GM10248 (cell line): ENCODE measurements at places on chromosomes 16 and 17.

GRCh38 chr16:27475561-27475960, 73.6 kb downstream of the IL21R start:
- DNase-seq, result no peak

DNA sequence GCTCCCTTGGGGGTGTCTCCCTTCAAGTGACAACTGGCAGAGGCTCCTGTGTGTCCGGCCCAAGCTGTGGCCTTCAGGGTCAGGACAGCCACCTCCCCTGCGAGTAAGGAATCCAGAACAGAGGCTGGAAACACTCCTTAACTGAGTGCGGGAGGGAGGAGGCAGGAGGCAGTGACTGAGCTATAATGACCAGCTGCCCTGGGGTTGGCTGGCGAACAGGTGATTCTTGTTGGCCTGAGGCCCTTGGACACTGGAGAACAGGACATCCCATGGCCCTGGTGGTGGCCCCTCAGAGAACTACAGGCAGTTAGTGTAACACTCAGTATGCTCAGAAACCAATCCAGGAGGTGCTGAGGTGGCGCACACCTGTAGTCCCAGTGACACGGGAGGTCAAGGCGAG, 9.4 kb upstream of the SNAI3 start:
- no peak for DNase-seq

DNA sequence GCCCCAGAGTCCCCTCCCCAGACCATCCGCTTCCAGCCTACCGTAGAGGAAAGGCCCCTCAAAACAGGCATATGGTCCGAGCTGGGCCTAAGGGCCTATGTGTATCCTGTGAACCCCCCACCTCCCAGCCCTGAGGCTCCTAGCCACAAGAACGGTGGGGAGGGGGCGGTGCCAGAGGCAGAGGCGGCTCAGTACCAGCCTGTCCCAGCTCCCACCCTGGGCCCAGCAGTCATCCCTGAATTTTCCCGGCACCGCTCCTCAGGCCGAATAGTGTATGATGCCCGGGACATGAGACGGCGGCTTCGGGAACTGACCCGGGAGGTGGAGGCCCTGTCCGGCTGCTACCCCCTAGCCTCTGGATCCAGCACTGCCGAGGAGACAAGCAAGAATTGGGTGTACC, 1.1 kb downstream of the SPEM1 start:
- no peak for DNase-seq

DNA sequence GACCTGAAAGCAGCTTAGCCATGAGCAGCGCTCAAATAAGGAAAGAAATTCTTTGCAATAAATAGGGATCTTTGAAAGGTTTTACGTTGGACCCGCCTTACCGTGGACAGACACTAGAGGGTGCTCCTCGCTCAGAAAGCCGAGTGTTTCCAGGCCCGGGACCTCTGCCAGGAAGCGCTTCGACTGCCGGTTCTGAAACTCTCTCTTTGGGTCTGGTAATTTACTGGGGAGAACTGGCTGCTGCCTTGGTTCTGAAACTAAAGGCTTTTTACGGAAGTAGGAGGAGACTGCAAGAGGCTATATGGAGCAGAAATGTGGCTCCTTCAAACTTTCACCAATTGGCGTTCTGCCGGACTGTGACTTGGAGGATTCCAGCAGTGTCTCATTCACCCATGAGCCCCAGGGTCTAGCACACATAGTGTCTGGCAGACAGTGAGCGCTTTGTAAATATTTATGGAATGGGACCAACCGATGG, 45.6 kb upstream of the HOXB9 start:
- DNase-seq, result peak; percentile 69

- DNase-seq, result no peak
Observed at GRCh38 chr16:87129771-87130170, 187.4 kb downstream of the C16orf95 start.

DNA sequence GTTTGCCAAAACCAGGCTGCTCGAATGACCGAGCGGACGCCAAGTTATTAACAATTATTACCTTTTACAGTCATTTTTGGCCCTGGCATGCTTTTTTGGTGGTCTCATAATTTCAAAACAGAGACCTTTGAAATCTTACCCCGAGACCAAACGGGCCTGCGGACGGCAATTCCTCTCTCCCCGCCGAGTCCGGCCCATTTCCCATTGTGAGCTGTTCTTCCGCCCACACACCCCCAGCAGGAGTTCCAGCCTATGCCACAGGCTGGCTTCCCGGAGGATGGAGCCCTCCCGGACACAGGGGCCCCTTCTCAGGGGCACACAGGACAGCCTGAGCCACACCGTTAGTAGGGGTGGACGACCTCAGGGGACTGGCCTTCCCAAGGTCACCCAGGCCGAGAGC, 130.7 kb downstream of the C16orf95 start:
- no peak for DNase-seq

DNA sequence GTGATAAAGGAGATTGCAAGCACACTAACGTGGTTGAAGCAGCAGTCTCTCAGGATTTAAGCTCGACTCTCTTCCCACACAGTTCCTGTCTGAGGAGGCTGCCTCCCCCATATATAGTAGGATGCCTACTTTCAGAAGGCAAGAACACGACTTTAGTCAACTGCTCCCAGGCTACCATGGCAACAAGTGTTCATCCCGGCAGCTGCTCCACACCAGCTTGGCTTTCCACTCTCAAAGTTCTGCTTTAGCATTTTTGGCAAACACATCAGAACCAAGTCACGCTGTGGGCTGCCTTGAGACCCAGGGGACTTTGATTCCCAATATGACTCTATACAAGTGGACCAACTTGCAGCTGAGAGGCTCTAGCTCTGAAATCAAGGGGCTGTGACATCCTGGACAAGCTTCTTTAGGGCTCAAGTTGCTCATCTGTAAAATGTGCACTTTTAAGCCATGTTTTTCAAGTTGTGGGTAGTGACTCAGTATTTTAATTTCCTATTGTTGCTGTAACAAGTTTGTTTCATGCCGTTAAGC, 16.5 kb downstream of the ZP2 start:
- peak; percentile 17 for DNase-seq

GRCh38 chr16:70704586-70704985, 18.7 kb upstream of the MTSS2 start:
- no peak for DNase-seq

- DNase-seq, result no peak
Observed at GRCh38 chr16:30895627-30896260, 670 bp upstream of the CTF1 start.

GRCh38 chr17:50642722-50643656, 8.3 kb downstream of the ABCC3 start:
- no peak for DNase-seq

DNA sequence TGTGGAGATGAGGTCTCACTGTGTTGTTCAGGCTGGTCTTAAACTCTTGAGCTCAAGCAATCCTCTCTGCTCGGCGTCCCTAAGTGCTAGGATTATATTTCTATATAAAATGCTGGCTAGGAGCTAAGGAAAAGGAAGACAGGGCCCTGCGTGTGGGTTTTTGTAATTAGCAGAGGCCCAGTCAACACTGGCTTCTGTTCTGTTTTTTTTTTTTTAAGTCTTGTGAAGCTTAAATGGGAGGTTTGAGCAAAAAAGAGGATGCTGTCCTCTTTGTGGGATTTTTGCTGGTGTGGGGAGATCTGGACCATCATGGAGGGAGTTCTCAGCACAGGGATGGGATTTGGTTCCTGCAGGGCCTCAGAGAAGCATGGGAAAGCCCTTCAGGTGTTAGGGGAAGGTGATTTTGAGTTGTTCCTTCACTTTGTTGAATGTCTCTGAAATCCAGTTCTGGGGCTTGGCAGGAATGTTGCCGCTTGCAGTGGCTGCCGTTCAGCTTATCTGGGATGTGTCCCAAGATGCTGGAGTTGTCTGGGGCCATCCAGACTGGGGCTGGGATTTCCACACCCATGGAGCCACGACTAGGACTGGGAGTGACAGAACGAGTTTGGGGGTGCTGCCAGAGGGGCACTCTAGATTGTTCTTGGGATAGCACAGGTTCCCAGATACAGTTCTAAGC, 4.2 kb downstream of the PYCARD start:
- DNase-seq, result no peak

DNA sequence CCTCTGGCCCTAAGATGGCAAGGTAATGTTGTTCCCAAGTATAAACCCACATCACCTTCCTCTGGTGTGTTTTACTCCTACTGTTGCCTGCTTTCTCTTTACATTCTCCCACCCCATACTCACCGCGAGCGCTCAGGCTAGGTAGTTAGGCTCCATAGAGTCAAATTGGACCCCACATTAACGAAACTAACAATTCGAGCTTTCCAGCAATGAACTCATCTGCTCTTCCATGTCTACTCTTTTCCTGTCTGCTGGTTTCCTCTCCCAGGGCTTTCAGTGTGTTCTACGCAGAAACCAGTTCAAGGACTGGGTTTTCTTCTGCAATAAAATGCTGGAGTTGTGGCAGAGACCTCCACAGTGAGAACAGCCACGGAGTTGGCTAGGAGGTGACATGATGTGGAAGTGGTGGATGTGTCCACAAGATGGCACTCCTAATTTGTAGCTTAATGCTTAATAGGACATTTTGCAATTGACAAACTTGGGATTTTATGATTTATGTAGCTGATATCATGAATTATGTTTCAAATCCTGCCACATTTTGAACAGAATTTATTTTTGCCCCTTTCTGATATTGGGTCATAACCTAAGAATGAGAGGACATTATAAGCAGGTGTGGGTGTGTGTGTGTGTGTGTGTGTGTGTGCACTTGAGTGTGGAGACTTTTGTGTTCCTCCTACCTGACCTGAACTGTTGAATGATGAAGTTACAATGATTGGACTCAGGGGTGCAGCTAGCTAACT, 2.2 kb upstream of the UQCRC2 start:
- peak; percentile 26 for DNase-seq

- no peak for DNase-seq
Observed at GRCh38 chr17:57834146-57834741, 15.6 kb downstream of the MRPS23 start.

DNA sequence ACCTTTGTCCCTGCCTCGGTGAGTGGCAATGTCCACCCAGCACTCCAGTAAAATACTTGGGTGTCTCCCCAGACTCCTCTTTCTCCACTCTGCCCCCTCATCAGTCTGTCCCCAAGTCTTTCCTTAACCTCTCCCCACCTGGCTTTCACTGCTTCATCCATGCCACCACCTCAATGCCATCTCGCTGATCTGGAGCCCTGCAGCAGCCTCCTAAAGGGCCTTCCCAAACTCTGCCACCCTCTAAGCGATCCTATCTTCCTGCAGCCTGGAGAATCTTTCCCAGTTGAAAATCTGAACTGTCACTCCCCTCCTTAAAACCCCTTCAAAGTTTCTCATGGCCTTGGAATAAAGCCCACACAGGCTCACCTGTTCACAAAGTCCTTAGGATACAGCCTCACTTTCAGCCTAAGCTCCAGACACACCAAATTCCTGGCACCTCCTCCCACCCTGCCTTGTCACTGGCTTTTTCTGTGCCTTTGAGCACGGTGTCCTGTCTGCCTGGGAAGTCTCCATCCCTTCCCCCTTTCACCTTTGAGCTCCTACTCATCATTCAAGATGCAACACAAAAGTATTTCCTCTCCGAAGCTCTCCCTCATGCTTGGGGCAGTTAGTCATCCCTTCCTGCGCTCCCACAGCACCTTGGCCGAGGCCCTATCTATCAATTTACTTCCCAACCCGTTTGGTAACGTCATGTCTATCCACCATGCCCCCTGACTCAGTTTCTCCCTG, 2.8 kb downstream of the WNK4 start:
- no peak for DNase-seq

DNA sequence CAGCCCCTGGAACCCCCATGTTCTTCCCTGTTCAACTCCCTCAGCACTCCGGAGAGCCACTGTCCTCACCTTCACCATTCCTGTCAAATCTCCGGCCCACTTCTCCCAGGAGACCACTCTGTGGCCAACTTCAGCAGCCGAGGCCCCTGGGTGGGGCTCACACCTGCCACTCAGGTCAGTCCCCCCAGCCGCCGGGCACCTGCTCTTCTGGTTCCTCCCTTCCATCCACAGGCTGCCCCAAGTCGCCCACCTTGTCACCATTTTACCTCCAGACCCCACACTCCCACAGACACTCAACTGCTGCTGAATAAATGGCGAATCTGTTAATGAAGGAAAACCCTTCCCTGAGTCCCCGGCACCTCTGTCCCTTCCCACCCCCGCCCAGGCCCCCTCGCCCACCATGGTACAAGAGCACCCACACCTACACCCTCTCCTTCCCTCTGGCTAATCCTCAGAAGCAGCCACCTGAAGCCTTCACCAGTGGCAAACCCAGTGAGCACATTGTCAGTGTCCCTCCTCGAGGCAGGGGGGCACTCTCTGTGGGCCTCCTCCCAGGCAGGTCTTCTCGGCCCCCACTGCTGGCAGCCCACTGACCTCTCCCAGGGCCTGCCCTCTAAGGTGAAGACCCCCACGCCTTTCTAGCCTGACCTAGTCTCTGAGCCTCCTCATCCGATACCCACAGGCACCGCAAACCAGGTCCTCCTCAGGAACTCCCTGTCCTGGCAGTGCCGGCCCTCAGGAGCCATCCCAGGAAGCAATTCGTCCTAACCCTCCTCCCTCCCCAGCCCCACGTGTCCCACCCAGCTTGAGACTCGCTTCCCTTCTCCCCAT, 8.2 kb downstream of the CANT1 start:
- DNase-seq, result no peak

DNA sequence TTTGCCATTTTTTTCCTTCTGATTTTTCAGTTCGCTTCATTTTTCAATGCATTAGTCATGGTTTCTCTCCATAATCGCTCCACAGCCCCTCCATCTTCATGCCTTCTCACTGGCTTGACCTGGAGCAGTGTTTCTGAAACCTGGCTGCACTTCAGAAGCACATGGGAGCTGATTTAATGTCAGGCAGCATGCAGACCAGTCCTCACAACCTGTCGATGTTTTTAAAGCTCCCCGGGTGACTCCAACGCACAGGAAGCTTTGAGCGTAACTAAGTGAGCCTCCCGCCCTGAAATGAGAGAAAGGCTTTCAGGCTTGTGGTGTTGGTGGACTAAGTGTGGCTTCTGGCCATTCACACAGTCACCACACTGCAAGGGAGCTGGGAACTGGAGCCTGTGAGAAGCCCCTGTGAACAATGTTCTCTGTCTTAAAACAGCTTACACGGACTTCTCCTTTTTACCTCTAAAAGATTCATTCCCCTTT, 16.8 kb upstream of the DRG2 start:
- no peak for DNase-seq

GRCh38 chr16:75861311-75862097, 135.2 kb upstream of the CPHXL start:
- no peak for DNase-seq

- no peak for DNase-seq
Observed at GRCh38 chr17:20262226-20263114, 204.9 kb downstream of the LGALS9B start.

DNA sequence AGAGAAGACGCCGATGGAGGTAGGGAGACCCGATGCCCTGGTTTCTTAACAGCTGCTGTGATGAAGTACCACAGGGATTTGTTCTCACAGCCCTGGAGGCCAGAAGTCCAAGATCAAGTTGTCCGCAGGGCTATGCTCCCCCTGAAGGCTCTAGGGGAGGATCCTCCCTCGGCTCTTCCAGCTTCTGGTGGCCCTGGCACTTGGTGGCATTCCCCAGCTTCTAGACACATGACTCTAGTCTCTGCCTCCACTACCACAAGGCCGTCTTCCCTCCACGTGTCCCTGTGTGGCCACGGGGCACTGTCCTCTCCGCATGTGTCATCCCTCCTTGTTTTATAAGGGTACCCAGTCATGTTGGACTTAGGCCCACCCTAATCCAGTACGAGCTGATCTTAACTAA, 375.2 kb downstream of the SLC39A11 start:
- DNase-seq, result no peak

- no peak for DNase-seq
Observed at GRCh38 chr17:65515959-65516948, 45.2 kb downstream of the AXIN2 start.

- no peak for DNase-seq
Observed at GRCh38 chr16:11278681-11279628, 2.2 kb downstream of the PRM1 start.

- DNase-seq, result no peak
Observed at GRCh38 chr16:47043970-47044684, 70.7 kb upstream of the DNAJA2 start.

- no peak for DNase-seq
Observed at GRCh38 chr16:73000020-73000906, 47.7 kb downstream of the ZFHX3 start.
